ENCODE measurements at places on chromosomes 5 and 9.

- DNase-seq = no peak
Observed at GRCh38 chr5:139882316-139882715, 86.7 kb downstream of the PSD2 start.

DNA sequence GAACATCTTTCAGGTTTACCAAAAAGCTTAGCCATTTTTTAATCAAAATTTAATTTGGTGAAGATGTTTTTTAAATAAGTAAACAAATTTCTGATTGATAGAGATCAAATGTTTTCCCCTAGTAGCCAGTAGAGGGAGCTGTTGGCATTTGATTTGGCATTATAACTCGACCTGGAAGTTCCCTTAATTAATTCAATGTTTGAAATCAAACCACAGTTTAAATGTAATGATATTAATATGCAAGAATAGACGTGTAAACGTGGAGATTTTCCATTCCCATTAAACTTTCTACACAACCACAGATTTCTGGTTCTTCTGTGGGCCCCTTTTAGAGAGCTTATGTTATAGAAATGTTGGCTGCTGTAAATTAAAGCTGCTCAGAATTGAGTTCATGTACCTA is 148.1 kb upstream of the MPDZ start:
- DNase-seq = no peak

- no peak for DNase-seq
Observed at GRCh38 chr9:16870596-16871335, at the start of gene BNC2. Gene BNC2, minus strand, starts transcription at chr9:16870670. Its CDS starts 22 bp downstream, at chr9:16870648.

DNA sequence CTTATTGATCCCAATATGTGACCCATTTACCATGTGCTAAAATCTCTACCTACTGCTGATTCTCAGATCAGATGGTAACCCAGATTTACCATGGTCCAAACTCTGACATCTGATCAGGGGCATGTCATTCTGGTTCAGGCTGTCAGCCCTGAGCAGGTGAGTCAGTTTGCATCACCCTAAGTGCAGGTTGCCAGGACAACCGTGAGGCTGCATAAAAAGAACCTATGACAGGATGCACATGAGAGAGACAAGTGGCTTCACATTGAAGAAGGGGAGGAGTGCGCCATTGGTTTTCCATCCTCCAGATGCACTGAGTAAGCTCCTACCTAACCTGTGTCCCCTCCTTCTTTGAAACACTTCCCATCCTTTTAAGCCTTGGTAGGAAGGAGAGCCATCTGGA is 801 bp upstream of the PRSS3 start:
- DNase-seq = no peak

Data from activated CD8-positive, alpha-beta memory T cell treated with anti-CD3 and anti-CD28 coated beads for 1 hour (primary cell).